ENCODE measurements at places on chromosomes 11 and 22. TPM values are rescaled to one million over a fixed set of nuclear protein-coding genes. Genes with fewer than 3 reads are reported as not detected.

DNA sequence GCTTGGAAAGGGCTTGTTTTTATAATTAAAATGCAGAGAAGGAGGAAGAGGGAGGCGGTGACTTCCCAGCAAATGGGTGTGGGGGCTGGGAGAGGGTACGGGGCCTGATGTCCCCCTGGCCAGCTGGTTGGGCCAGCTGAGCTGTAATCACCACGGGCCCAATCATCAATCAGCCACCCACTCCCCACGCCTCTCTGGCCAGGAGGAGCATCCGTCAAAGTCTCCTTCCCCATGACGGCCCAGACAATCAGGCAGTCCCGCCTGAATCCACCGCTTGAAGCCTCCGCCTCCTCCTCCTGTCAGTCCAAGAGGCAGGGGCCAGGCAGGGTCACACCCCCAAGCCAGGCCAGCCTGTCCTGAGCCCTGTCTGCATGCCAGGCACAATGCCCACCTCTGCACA lies 13.3 kb upstream of the CABP7 start:
- H3K27ac ChIP-seq, result no peak overlapping the region
- DNase-seq, result no peak
- H3K36me3 ChIP-seq, result no peaks in the 10 kb centered on the region
- peaks cover 4% of the 10 kb centered on the region for H3K27me3 ChIP-seq
- peaks cover 16% of the 10 kb centered on the region for H3K4me1 ChIP-seq

GRCh38 chr11:77080643-77081210 lies 14.0 kb downstream of the CAPN5 start:
- no peak overlapping the region for H3K4me3 ChIP-seq
- no peaks in the 10 kb centered on the region for H3K4me1 ChIP-seq
- H3K27me3 ChIP-seq, result no peaks in the 10 kb centered on the region

MFRP gene
- not detected for total RNA-seq

DNA sequence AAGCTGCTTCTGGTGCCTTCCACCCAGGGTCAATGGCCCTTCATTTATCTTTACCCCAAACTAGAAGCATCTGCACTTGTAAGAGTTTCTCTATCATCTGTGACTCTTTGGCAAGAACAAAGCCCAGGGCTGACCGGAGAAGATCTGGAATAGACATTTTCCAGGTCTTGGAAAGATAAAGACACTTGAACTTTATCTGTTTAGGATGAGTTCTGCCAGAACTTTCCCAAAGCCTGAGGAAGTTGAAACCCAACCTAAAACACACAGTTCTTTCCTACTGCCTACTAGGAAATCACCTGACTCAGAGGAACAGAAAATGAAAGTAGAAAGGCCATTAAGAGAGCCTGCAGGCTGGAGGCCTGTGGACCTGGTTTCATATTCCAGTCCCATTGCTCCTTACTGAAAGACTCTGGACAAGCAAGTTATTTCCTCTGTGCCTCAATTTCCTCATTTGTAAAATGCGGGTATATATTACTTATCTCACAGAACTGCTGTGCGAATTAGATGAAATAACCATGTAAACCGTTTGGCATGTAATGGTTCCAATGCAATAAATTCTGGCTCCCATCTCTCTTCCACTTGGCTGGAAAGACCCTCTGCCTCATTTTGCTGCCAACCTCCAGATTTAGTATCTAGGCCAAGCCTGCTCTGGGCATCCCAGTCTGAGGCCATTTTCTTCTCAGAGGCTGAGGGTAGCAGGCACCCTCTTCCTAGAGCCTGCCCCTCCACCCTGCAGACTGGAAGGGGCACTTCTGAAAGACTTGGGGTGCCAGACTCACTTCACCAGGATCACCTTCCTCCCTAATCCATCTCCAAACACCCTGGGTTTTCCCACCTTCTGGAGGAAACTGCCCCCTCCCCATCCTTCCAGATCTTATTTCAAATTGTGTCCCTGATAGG lies 1.2 kb downstream of the UBE2L6 start:
- DNase-seq, result no peak
- no peaks in the 10 kb centered on the region for H3K4me1 ChIP-seq
- no peaks in the 10 kb centered on the region for H3K36me3 ChIP-seq

DNA sequence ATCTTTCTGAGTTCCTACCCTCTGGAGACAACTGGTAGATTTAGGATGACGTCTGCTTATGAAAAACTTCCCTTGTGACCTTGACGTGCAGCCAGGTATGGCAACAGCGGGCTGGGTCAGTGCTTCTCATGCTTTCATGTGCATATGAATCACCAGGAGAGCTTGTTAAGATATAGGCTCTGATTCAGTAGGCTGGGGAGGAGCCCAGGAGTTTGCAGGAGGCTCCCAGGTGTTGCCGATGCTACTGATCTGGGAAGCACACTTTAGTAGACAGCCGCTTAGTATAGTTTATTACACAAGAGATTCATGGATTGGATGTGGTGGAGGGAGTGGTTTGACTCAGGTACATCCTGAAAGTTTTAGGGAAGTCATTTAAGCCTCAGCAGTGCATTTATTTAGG lies 23.8 kb downstream of the DIXDC1 start:
- DNase-seq, result no peak
- H3K27me3 ChIP-seq, result no peaks in the 10 kb centered on the region
- no peak overlapping the region for H3K4me3 ChIP-seq
- no peaks in the 10 kb centered on the region for H3K4me1 ChIP-seq

DNA sequence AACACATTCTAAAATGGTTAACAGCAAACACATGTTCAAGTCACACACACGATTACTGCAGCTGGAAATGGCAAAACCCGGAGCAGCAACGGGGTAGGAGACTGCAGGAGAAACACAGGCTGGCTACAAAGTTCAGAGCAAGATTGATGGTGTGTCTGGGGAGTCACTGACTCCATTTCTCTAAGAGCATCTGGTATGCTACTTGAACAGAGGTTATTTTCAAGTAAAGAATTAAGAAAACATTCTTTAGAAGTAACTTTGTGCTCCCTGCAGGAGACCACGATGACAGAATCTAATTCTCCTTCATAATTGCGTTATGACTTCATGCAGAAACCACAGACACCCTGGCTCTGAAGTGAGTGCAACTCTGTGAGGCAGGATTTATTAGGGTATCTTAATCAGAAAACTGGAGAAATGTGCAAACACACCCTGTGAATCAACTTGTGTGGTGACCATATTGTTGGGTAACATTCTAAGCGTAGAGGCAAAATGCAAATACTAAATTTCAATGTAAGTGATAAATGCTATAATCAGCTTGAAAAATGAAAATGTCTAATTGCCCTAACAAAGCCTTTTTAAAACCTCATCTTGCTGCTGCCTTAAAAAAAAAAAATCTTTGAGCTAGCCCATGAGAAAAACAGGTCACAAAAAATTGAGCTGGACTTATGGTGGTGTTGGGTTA lies 303.0 kb downstream of the CADM1 start:
- H3K4me3 ChIP-seq, result no peak overlapping the region
- no peak overlapping the region for H3K27ac ChIP-seq
- H3K36me3 ChIP-seq, result no peaks in the 10 kb centered on the region
